ENCODE measurements at places on chromosomes 7 and 10.

GRCh38 chr7:92639213-92639896 is 49.2 kb upstream of the FAM133B start:
- no peak for DNase-seq

GRCh38 chr7:55250313-55250712 is 114.8 kb upstream of the LANCL2 start:
- no peak for DNase-seq

- no peak for DNase-seq
These were observed 64.1 kb downstream of the MINDY3 start for GRCh38 chr10:15796098-15796759.

DNA sequence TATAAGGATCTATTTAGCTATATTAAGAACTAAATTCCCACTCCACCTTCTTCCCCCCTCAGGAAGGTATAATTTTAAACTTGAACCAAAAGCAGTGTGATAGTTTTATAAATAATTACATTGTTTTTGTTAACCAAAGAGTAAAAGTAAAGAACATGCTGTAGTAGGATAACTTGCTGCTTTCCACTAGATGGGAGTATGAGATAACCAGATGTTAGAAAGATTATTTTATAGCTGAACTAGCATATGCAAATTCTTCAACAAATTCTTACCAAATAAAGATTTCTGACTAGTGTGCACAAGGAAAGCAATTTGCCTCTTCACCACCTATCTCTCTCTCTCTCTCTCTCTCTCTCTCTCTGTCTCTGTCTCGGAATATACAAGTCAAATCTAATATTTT is 31.8 kb downstream of the TES start:
- DNase-seq = no peak

GRCh38 chr10:113301342-113301984 is 251.4 kb upstream of the HABP2 start:
- DNase-seq = no peak

GRCh38 chr7:16698200-16698905 is 52.4 kb downstream of the BZW2 start:
- DNase-seq = no peak

- DNase-seq = no peak
These were observed 15.9 kb downstream of the GPRIN2 start for GRCh38 chr10:46540412-46541016.

DNA sequence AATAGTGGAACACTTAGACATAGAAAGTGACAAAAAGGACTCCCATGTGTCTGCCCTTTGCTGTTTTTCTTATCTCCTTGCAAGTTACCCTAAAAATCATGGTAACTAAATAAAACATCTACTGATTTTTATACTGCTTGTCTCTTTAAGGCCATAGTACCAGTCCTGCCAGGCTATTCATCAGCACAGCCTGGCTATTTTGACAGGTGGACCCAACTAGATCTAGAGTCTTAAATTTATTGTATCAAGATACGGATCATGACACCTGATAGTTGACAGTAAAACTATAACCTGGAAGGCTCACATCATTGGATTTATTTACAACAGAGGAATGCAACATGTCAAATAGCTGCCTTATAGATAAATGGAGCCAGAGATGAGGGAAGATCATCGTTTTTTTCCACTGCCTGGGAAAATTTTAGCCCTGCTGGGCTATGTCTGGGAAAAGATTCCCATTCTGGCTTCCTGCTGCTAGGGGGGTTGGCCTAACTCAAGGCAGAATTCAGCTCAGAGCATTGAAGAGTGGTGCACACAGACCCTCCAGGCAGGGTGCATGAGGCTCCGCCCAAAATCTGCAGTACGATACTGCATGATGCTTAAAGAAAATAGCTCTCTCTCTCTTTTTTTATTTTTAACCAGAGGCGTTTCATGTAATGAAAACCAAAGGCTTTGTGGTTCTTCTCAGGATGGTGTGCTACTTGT is 292.0 kb upstream of the FZD8 start:
- DNase-seq = no peak

GRCh38 chr7:95581467-95581866 is 14.8 kb downstream of the PDK4 start:
- no peak for DNase-seq

DNA sequence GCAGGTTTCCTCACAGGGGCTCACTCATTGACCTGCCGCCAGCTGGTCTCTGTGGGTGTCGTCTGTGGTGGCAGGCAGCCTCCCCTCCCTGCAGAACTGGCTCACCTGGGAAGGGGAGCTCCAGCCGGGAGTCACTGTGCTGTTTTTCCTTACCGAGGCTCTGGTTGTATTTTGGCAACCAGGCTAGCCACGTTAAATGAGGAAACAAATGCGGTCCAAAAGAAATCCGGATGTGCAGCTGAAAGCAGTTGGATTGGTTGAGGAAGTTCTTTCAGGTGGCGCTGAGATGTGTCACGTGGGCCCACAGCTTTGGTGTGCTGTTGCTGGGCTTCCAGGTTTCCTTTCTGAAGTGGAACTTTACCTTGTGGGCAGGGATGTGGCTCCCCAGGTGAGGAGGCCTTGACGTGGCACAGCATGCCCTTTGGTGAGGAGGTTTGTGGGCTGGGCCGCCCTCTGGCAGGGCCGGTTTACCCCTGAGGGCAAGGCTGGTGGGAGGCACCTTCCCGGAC is 14.2 kb downstream of the MTURN start:
- DNase-seq = no peak

GRCh38 chr7:50628434-50629084 is 63.4 kb upstream of the DDC start:
- DNase-seq = no peak

GRCh38 chr7:92769394-92769699 is 67.0 kb downstream of the CDK6 start:
- DNase-seq = no peak
